Left colon (tissue), 2 donors: ENCODE measurements at places on chromosomes 16 and 17.
A peak's percentile ranks its signal among the peaks of the same experiment; 100 is the strongest.

DNA sequence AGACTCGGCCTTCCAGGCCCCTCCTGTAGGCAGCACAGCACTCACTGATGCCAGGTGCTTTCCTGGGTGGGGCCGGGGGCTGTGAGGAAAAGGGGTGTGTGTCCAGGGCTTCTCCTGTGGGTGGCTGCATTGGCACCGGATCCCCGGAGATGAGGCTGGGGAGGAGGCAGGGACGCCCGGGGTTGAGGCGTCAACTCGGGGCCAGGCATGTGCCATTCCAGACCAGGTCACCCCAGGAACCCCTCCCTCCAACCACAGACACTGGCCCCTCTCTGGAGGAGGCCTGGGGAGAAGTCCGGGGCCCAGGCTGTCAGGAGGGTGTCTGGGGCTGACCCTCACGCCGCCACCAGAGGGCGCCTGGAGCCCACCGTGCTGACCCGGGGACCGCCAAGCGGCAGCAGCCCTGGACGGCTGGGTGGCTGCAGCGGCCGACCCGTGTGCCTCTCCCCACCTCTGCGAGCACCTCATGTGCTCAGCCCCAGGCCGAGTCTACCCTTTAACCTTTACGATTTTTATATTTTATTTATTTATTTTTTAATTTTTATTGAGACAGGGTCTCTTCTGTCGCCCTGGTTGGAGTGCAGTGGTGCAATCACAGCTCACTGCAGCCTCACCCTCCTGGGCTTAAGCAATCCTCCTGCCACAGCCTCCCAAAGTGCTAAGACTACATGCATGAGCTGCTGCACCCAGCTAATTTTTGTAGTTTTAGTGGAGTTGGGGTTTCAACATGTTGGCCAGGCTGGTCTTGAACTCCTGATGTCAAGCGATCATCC is 3.2 kb upstream of the METRN start:
- peak; percentile 61 for DNase-seq

GRCh38 chr17:3951003-3951402 is 13.2 kb downstream of the ATP2A3 start:
- no peak for DNase-seq

GRCh38 chr17:29642171-29642611 is 19.5 kb upstream of the CORO6 start:
- no peak for DNase-seq

DNA sequence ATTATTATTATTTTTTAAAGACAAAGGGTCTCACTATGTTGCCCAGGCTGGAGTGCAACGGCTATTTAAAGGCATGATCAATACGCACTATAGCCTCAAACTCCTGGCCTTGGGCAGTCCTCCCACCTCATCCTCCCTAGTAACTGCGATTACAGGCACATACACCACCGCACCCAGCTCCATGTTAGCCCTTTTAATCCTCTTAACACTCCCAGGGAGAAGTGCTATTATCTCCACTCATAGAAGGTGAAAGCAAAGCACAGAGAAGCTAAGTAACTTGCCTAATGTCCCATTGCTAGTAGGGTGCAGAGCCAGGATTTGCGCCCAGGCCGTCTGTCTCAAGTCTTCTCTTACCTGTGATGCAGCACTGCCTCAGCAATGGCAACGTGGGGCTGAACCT is 5.0 kb downstream of the HAS3 start:
- DNase-seq, result no peak

GRCh38 chr16:72424757-72425156 is 252.8 kb upstream of the PMFBP1 start:
- no peak for DNase-seq

DNA sequence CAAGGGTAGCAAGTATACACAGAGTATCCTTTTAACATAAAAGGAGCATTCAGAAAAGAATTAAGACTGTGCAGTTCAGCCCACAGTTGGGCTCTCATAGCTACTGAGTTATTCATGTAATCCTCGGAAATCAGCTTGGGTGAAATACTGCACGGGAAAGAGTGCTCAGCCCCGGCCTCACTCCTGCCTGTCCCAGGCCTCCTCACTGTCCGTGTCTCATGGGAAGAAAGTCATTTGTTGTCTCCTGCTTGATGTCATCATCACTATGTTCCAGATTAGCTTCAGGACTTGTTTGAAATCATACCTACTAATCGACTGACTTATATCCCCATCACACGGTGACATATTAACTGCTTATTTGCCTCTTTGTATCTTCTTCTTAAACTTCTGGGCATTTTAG is 223.3 kb upstream of the CHMP6 start:
- DNase-seq, result no peak

DNA sequence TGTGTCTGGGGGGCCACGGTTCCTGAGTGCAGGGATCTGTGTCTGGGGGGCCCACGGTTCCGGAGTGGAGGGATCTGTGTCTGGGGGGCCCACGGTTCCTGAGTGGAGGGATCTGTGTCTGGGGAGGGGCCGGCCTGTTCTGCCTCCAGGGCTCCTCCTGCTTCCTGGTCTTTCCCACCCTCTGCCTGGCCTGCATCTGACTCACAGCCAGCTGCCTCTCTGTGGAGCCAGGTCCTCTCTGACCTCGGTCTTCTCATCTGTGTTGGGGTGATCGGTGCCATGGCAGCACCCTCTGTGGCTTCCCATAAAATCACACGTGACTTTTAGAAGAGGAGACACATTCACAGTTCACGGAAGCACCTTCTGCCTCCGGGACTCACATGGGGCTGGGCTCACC is 50.3 kb downstream of the ZFPM1 start:
- no peak for DNase-seq

GRCh38 chr16:84821728-84822689 is 2.2 kb downstream of the CRISPLD2 start:
- DNase-seq, result no peak

- no peak for DNase-seq
Observed at GRCh38 chr17:34816848-34817247, 144.4 kb downstream of the CCT6B start.

- no peak for DNase-seq
Observed at GRCh38 chr17:11901931-11902330, 95.3 kb downstream of the ZNF18 start.

- DNase-seq, result no peak
Observed at GRCh38 chr16:82807311-82807710, 180.5 kb downstream of the CDH13 start.

DNA sequence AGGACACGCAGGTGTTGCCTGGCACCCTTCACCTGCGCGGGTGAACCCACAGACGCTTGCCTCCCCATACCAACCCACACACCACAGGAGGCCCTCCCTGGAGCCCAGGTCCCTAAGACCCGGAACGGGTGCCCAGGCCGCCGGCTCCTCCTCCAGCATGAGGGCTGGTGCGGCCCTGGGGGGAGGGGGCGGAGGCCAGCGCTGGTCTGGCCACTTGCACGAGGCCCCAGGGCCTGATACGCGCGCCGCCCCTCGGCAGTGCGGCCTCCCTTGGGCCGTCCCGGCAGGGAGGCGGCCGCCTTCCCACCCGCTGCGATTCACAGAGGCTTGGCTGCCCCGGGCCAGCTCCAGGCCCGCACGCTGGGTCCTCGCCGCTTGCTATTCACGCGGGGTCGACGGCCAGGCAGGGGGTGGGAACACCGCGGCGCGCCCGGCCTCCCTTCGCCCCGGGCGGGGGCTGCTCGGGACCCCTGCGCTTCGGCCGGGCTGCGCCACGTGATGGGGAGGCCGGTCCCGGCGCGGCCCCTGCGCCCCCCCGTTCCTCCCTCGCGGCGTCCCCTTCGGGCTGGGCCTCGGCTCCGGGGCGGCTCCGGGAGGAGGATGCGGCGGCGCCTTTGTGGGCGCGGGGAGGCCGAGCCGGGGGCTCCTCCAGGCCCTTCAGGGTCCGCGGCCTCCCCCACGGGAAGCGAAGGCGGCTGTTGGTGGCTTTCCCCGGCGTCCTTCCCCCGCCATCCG is 685 bp downstream of the FASN start:
- no peak for DNase-seq
